ENCODE measurements at places on chromosomes 7 and 10. TPM values are rescaled to one million over a fixed set of nuclear protein-coding genes. Genes with fewer than 3 reads are reported as not detected.

DNA sequence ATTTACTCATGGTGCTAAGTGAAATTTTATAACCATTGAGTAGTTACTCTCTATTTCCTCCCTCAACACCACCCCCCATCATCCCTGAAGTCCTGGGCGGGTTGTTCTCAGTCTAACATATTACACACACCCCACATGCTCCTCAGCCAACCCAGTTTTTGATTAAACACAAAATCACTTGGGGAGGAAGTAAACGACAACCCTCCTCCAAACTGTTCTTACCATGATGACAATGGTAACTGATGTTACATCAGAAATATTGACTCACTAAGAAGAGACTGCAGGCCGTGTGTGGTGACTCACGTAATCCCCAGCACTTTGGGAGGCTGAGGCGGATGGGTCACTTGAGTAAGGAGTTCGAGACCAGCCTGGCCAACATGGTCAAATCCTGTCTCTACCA lies 44.2 kb downstream of the RAB11FIP2 start:
- no peak for DNase-seq

DNA sequence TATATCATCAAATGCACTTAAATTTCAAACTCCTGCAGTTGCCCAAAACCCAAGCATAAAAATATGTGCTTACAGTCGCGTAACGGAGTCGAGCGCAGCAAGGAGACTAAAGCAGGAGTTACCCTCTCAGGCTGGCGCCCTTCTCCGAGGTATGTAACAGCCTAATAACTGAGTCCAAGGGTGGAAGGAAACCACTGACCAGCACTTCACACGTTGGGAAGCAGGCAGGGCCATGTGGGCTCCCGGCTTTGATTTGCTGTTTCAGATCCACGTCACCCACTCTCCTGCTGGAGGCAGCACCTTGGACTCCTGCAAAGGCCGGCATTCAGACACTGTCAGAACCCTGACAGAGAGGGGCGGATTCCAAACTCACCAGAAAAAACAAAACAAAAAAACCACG lies 123.8 kb downstream of the DIP2C start:
- no peak for DNase-seq

- DNase-seq = no peak
Observed at GRCh38 chr7:74306730-74307469, 17.7 kb downstream of the CLIP2 start.

DNA sequence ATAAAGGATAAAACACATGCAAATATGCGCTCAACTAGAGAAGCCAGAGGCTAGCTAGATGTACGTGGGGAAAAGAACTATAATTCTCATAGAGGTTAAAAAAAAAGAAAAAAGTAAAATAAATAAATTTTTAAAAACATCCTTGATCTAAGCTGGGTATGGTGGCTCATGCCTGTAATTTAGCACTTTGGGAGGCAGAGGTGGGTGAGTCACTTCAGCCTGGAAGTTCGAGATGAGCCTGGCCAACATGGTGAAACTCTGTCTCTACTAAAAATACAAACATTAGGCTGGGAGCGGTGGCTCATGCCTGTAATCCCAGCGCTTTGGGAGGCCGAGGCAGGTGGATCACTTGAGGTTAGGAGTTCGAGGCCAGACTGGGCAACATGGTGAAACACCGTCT lies 18.6 kb upstream of the HSPA12A start:
- DNase-seq = no peak

DNA sequence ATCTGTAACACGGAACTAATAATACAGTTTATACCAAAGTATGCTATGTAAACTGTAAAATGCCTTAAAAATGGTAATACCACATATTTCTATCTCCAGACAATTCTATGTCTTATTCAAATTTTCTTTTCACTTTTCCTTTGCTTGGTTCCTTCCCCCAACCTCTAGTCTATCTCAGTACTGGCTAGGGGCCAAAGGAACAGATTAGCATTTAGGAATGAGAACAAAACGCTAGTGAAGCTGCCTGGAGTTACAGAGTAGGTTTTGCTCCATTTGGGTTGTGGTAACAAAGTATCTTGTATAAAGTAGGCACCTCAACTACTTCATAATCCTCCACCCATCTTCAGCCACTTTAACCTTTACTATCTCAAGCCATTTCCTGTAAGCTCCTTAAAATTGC lies 94.1 kb downstream of the HBP1 start:
- no peak for DNase-seq

DNA sequence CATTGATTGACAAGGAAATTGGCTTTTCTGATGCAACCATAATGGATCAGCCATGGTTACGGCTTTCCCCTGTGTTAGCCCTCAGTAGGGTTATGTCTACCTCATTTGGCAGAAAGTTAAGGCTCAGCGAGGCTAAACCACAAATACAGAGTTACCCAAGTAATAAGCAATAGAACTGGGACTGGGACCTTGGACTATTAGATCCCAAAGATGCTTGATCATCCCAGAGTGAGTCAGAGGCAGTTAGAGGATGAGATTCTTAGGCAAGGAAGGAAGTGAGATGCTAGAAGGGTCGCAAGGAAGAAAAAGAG lies 401.4 kb downstream of the TNS3 start:
- no peak for DNase-seq

DNA sequence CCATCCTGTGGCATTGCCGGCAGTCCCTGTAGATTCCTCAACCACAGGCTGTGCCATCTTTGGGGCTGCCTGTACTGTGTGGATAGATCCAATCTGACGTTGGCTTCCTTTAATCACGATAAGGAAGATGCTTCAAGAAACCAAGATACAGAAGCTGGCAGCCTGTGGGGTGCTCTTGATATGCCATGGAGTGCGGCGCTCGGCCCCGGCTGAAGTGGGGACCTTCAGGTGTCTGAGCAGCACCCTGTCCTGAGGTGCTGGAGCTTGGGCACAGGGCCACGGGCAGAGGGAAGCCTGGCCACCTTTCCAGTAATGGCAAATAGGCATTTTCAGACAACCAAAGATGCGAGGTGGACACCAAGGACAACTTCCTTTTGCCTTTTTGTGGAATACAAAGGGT lies 139.5 kb downstream of the ACTR3B start:
- no peak for DNase-seq

AMZ1 gene
- total RNA-seq = 0.47 TPM

TMEM243 gene
- total RNA-seq = 29.9 TPM

BTBD16 gene
- total RNA-seq = not detected
